ENCODE measurements at places on chromosomes 11 and 22.

DNA sequence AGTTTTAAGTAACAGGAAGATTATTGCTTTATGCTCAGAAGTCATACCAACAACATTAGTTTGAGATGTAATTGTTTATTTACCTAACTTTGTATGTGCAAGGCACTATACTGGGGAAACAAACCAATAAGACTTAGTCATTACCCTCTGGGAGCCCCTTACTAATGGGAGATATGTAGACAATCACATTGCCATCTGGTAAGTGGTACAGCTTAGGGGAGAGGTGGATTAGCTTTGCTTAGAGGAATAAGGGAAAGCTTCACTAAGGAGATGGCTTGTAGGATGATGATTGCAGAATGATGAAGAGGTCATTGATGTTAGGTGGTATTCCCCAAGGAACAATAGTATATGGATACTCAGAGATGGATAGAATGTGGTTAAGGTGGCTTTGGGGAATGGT lies 17.5 kb downstream of the EMSY start:
- DNase-seq, result no peak

- no peak for DNase-seq
These were observed 666 bp downstream of the MSANTD4 start for GRCh38 chr11:106021181-106021966.

DNA sequence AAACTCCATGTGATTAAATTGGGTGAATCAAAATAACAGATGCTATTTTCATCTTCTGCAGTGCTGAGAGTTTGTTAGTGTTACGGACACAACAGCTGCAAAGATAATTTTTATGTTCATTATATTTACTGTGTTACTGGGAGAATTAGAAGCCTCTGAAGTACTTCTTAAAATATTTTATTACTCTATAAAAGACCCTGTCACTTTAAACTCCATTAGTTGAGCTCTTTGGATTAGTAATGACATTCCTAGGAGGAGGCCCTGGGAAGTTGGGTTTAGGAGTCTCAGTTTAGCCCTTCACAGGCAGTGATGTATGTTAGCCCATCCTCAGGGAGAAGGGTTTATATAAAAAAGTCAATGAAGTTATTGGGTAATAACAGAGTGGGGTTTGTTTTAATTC lies 596.7 kb downstream of the JRKL start:
- no peak for DNase-seq

DNA sequence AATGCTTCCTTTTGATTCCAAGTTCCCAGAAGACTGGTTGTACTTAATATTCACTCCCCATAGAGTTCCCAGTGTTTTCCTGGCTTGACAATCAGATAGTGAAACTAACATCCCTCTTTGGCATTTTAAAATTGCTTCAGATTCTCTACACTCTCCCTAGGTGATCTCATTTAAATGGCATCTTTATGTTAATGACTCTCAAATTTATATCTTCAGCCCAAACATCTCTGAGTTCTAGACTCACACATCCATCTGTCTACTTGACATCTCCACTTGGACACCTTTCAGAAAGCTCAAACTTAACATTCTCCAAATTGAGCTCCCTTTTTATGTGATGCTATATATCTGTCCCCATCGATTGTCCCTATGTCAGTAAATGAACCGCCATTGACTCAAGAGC lies 232.0 kb downstream of the NTM start:
- DNase-seq, result no peak

GRCh38 chr11:44563711-44564110 lies 1.8 kb upstream of the CD82 start:
- no peak for DNase-seq

DNA sequence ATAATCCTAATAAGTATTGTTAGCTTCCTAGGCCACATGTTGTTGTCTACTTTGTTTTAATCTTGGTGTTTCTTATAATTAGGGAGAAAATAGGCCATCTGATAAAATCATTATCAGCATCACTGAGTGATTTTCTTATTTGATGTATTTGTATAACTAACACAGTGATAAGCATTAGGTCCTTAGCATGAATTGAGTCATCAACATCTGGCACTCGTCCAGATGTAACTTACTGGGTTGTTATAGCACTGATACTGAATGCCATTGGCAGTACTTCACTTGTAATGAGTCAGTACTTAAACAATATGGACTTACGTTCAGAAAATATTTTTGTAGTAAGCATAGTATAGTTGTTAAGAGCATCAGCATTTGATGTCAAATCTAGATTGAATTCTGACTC lies 16.2 kb downstream of the API5 start:
- DNase-seq, result no peak

DNA sequence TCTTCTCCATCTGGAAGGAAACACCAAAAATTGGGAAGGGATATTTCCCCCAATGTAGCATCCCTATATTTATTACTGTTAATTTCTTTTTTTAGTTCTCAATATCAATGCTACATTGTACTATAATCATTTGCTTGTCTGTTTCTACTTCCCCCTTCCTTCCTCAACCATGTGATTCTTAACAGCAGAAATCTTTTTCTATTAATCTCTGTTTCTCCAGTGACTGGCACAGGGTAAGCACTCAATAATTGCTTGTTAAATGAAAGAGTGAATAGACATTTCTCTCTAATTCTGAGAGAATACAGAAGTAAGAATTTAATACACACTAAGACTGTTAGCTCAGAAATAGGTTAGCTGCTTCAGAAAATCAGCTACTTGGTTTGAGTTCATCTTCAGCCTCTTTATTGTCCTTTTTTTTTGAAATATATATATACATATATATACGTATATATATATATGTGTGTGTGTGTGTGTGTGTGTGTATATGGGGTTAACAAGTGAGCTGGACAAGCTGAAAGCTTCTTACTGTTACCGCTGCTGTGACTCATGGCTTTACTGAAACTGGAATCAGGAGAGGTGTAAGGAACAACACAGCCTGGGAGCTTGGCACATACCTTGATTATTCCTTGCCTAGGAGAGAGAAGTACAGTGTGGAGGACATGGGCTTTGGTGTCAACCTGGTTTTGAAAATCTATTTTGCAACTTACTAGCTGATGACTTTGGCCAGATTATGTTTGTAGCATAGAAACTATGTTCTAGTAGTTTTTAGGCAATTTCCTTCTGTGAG lies 26.2 kb upstream of the PDE3B start:
- no peak for DNase-seq

GRCh38 chr11:132158696-132159095 lies 788.3 kb downstream of the NTM start:
- DNase-seq, result no peak
